ENCODE measurements at places on chromosomes 11 and 22.

DNA sequence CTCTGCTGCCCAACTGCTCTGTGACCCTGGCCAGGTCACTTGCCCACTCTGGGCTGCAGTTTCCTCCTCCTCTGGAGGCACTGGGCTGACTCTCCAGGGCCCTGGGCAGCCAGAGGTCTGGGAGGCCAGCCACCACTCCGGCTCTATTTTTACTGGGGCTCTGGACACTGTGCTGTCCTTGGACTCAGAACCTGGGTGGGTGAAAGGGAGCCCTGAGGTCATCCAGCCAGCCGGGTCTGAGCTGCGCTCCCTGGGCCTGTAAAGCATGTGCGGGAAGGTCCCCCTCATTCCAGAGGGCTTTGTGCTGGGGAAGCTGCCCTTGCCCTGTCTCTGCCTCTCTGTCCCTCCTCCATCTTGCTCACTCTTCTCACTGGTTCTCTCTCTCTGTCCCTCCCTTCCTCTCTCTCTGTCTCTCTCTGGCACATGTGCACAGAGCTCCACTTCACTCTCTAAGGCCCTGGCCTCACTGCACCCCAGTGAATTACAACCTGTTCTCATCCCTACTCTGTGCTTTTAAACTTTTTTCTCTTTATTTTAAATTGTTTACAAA is 24.6 kb downstream of the MB start:
- DNase-seq: no peak

GRCh38 chr11:30852091-30852490 is 265.9 kb upstream of the MPPED2 start:
- DNase-seq: no peak

GRCh38 chr11:91686700-91687099 is 537.9 kb upstream of the FAT3 start:
- DNase-seq: no peak

GRCh38 chr22:42367980-42368378 is 64.2 kb downstream of the NFAM1 start:
- no peak for DNase-seq

GRCh38 chr22:47071807-47072641 is 309.6 kb downstream of the TBC1D22A start:
- no peak for DNase-seq

GRCh38 chr11:35274909-35275785 is 136.2 kb downstream of the CD44 start:
- DNase-seq: peak; percentile 23

DNA sequence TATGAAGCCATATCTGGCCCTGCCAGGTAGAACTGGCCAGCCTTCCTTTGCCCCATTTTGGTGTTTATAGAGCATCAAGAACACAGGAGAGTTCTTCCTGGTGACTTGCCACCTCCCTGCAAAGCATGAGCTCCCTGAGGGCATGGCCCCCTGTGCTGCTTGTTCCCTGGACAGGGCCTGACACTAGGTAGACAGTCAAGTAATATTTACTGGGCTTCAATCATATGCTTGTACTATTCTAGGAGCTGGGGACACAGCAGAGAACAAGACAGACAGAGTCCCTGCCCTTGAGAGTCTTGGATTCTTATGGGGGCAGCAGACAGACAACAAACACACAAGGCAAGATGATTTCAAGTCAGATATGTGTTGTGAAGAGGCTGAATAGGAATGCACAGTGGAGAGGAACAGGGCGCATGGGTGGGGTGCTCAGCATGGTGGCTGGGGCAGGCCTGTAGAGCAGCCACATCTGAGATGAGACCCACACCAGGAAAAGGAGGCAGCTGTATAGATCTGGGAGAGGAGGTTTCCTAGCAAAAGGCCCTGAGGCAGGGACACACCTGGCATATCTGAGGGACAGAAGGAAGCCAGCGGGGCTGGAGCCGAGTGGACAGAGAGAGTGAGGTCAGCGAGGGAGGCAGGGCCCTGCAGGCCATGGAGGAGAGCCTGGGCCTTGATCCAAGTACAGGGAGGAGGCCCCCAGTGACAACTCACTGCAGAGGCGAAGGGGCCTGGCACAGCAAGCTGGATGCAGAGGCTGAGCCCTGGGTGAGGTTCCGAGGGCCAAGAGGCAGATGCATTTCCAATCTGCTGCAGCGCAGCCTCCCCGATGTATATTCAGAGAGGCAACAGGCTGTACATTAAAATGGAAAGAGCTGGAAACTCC is 10.2 kb upstream of the CBX6 start:
- peak; percentile 68 for DNase-seq

DNA sequence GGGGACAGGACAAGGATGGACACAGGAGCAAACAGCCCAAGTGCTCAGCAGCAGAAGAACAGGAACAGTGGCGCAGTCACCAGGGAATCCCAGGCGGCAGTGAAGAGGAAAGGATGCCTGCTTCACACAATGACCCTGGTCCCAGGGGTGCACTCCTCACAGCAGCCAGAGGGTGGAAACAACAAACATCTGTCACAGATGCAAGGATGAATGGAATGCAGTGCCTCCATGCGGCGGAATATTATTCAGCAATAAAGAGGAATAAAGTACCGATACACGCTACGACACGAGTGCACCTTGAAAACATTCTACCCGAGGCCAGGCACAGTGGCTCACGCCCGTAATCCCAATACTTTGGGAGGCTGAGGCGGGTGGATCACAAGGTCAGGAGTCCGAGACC is 12.7 kb downstream of the CSNK1E start:
- DNase-seq: no peak

- DNase-seq: no peak
Observed at GRCh38 chr11:60764879-60765278, 8.2 kb downstream of the MS4A15 start.

DNA sequence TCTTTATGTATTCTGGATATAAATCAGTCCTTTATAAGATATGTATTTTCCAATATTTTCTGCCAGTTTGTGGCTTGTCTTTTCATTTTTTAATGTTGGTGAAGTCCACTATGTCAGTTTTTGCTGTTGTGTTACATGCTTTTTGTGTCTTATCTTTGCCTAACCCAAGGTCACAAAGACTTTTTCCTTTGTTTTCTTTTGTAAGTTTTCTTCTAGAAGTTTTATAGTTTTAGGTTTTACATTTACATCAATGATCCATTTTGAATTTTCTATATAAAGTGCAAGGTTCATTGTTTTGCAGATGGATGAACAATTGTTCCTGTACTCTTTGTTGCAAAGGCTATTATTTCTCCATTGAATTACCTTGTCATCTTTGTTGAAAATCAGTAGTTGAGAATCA is 69.3 kb downstream of the UVRAG start:
- DNase-seq: no peak

- DNase-seq: no peak
Observed at GRCh38 chr11:33646629-33647028, 54.0 kb downstream of the C11orf91 start.

DNA sequence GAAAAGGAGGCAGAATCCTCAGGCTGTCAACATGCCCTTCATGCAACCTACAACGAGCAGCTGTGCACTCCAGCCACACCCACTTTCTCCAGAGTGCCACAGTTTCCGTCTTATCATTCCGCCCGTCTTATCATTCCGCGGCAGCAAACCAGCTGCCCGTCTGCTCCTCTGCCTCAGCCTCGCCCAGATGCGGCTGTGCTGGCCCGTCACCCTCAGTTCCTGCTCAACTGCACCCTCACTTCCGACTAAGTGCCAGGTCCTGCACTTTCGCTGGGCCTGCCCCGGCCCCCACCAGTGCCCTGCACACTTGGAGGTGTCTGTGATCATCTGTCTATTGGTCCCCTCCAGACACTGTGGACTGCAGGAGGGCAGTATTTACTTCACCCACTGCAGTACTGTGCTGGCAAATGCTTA is 43.7 kb downstream of the MICAL3 start:
- DNase-seq: peak; percentile 39

- DNase-seq: no peak
Observed at GRCh38 chr22:37926771-37927636, 20.9 kb downstream of the MICALL1 start.

DNA sequence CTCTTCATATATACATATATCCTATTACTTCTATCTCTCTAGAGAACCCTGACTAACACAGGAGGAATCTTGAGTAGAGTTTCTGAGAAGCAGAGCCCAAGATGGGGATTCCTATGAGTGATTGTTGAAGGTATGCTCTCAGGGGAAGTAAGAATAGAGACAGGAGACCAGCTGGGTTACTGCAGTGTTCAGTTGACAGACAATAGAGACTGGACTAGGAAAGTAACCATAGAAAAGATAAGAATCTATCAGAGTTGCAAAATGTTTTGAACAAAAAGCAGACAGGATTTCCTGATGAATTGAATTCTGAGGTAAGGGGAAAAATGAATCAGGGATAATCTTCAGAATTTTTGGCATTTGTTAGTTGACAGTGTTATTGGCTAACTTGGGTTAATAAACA is 54.4 kb downstream of the SLC17A6 start:
- DNase-seq: no peak

- no peak for DNase-seq
Observed at GRCh38 chr11:68666849-68667248, 17.5 kb upstream of the GAL start.

GRCh38 chr11:1869427-1870325 is 16.8 kb downstream of the LSP1 start:
- no peak for DNase-seq

DNA sequence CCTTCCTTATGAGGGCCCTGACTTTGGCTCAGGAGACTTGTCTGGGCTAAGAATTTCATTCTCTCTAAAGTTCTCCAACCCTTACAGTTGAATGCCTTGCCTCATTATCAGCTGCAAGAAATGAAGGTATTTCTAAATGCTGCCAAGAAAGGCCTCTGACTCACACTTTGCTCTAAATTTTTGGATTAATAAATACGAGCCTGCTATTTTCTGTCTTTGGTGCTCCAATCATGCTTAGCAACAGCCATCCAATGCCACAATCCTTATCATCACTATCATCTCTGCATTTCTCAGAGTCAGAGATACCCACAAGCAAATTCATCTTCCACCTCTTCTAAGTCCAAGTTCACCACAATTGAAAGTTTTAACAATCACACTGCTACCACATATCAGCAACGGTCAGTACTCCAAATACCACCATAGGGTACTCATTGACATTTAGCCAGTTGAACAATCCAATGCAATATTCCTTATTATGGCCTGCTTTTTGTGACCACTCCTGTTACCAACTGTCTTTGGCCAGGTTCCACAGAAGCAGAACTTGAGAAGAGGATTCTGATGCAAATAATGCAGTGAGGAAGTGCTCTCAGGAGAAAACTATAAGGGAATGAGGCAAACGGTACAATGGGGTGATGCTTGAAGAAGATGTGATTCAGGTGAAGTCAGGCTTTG is 5.7 kb downstream of the PATE2 start:
- no peak for DNase-seq

DNA sequence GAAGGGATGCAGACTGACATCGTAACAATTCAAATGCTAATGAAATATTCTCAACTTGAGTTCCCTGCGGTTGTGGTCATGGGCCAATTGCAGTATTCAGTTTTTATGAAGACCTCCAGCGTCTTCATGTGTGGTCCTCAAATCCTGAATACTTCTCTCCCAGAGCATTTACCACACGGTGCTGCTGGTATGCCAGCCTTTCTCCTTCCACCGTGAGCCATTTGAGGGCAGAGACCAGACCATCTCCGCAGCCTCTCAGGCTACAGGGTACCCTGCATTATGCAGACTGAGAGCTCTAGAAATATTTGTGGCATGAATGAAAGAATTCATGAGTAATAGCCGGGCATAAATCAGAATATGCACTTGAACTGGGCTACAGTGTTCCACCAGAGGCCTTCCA is 289.7 kb downstream of the ST3GAL4 start:
- DNase-seq: no peak

DNA sequence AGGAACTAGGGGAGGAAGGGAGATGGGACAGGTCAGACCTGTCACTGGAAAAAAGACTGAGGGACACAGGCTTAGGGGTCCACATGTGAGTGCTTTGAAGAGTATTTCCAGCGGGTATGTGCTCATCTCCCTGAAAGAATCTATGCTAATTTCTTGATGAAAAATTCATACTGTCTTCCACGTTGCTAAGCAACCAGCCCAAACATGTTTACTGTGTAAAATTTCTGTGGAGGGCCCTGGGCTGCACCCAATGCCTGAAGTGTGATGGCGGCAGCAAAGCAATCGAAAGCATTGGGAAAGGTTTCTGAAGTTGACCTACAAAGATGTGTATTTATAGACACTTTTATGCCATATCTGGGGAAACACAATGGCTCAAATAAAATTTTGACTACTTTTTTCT is 7.4 kb downstream of the SYT13 start:
- DNase-seq: no peak

DNA sequence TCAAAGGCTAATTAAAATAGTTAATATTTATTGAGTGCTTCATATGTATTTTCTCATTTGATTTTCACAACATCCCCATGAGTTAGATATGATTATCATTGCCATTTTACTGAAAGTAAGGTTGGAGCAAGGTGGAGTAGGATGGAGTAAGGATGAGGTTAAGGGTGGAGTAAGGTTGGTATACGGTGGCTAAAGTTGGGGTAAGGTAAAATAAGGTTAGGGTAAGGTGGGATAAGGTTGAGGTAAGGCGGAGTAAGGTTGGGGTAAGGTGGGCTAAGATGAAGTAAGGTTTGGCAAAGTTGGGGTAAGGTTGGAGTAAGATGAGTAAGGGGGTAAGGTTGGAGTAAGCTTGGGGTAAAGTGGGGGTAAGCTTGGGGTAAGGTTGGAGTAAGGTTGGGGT is 45.8 kb upstream of the CLDN5 start:
- no peak for DNase-seq

- DNase-seq: no peak
Observed at GRCh38 chr22:19330865-19331418, 39.4 kb upstream of the CLTCL1 start.

GRCh38 chr22:35528927-35529326 is 11.7 kb upstream of the RASD2 start:
- no peak for DNase-seq

DNA sequence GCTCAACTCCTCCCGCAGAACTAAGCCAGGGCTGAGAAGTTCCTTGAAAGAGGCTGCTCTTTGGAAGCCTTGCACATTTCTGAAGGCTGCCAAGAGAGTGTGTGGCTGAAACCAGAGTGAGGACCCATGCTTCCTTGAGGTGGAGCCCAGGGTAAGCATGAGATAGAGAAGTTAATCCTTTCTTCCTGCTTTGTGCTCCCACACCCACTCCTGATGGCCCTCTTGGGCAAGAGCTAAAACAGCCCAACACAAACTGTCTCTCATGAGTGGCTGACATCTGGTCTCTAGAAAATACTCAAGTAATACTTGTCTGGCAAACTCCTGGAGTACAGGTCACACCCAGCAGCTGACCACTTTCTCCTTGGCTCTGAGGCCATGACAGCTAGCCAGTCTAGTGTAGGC is 523.7 kb downstream of the INSC start:
- no peak for DNase-seq

GRCh38 chr22:30945653-30946052 is 22.9 kb downstream of the MORC2 start:
- DNase-seq: no peak

DNA sequence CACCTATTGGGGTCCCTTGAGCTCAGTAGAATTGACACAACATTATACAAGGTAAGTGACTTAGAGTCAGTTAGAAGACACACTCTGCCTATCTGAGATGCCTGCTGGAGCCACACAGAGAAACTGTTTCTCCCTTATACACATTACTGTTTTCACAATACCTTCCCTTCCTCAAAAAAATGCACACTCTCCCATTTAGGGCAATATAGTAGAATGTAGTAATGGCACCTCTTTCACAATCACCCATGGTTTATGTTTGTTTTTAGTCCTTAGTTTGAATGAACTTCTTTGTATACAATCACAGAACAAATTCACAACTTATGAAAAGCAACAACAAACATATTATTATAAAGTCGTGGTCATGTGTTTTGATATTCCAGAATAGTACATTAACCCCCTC is 14.3 kb downstream of the OR52H1 start:
- DNase-seq: no peak
